ENCODE measurements at places on chromosomes 6 and 20. TPM values are rescaled to one million over a fixed set of nuclear protein-coding genes. Genes with fewer than 3 reads are reported as not detected.

The MYCT1 gene
- not detected for total RNA-seq

The TMEM244 gene
- not detected for total RNA-seq

The LAMA5 gene
- 0.77 TPM for total RNA-seq

The CCN5 gene
- total RNA-seq = not detected

The SPDEF gene
- not detected for total RNA-seq

The PTK6 gene
- total RNA-seq = 1.2 TPM

The PPP1R16B gene
- 55.0 TPM for total RNA-seq

The TCF21 gene
- total RNA-seq = not detected

The ESR1 gene
- total RNA-seq = 0.23 TPM

The OTOR gene
- not detected for total RNA-seq

The CD93 gene
- 4.3 TPM for total RNA-seq

The TOX2 gene
- total RNA-seq = 6.5 TPM

The ELOVL4 gene
- total RNA-seq = 0.43 TPM

The GRIK2 gene
- not detected for total RNA-seq

The ZNF337 gene
- 16.7 TPM for total RNA-seq

Measured in T-helper 2 cell treated with Interferon-gamma antibody and Interleukin-4, amounts not matched to agents 100 ng/mL and 5 ng/mL, for 36 hours (primary cell).